ENCODE measurements at places on chromosomes 7 and 10.

GRCh38 chr7:75889826-75890225 is 11.0 kb downstream of the RHBDD2 start:
- DNase-seq, result no peak

GRCh38 chr7:94303118-94303517 is 91.6 kb upstream of the COL1A2 start:
- DNase-seq, result no peak

GRCh38 chr10:129870474-129870757 is 93.7 kb downstream of the EBF3 start:
- no peak for DNase-seq

DNA sequence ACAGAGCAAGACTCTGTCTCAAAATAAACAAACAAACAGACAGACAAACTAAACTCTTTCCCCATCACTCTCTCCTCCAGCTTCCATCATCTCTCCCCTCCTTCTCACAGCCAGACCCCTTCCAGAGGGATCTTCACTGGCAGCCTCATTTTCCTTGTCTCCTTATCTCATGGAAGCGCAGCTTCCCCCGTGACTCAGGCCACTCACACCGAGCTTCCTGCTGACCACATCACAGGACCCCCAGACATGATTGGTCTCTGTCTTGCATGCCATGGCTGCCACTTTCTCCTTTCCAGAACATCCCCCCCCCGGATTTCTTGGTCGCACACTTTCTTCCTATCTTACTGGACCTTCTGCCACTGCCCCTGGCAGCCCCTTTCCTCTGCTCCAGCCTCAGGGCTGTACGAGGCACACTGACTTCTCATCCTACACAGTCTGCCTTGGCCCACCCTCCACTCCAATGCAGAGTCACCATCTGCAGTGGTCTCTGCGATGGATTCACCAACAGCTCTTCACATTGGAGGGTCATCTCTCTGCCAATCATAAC is 4.9 kb upstream of the INSIG1 start:
- DNase-seq, result no peak

DNA sequence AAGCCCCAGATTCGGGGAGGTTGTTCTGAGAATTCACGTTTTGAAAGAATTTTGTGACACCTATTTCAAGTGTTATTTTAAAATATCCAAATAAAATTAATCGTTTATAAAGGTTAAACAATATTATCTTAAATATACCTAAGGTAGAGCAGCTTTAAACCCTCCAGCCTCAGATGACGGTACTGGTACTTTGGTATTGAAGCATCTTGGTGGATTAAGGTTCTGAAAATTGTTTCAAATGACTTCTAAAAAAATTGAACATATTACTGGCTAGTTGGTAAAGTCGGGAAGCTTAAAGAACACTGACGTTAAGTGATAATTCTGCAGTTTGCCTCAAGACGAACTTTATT is 392 bp upstream of the HUS1 start:
- DNase-seq, result no peak

- DNase-seq, result no peak
These were observed 965 bp downstream of the ZCCHC24 start for GRCh38 chr10:79444199-79445119.

DNA sequence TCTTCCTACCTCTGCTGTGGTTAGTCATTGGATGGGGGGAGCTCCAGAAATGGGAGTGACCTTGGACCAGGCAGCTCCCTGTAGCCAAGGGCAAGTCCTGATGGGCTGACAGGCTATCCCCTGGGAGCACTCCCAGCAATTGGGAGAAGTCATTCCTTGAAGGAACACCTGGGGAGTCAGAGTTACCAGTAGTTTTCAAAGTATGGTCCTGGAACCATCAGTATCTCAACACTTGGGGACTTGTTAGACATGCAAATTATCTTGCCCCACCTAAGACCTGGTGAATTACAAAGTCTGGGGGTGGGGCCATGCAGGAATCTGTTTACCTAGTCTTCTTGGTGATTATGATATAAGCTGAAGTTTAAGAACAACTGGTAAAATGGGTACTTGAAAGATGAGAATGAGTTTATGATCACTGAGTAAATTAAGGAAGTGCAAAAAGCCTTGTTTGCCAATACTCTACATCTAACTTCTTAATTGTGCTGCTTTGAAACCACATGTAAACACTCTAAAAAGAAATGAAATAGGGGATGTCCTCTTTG is 287.3 kb upstream of the LRRN3 start:
- DNase-seq, result no peak

DNA sequence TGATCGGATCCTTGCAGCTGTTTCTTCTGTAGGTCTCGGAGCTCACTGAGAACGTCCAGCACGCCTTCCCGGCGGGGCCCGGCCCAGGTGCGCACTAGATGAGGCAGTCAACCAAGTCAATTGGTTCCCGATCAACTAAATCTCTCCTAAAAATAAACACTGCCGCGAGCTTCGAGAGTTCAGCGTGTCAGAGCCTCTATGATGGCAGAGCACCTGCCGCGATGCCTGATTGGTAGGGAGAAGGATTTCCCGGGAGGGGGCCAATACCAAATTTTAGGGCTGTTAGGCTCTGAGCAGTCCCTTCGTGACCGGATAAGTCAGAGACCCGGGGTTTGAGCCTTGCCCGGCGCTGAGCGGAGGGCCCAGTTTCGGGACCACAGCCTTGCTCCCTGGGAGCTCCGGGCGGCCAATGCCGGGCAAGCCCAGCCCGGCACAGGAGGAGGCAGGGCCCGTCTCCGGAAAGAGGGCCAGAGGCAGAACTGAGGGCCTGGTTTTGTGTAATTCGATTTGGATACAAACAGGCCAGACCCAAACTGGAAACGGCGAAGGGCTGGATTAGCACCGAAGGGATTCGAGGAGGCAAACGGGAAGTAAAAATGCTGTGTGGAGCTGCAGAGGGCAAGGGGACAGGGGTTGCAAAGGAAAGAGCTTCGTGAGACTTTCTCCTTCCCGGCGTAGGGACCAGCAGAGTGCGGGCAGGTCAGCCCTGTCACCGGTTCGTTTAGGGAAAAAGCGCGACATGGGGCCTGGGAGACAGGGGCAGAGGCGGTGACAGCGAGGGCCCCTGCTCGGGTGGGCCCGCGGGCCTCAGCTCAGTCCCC is 569 bp downstream of the SLC26A5 start:
- DNase-seq, result no peak

- DNase-seq, result no peak
These were observed 80.7 kb upstream of the CHST15 start for GRCh38 chr10:124174071-124174566.

DNA sequence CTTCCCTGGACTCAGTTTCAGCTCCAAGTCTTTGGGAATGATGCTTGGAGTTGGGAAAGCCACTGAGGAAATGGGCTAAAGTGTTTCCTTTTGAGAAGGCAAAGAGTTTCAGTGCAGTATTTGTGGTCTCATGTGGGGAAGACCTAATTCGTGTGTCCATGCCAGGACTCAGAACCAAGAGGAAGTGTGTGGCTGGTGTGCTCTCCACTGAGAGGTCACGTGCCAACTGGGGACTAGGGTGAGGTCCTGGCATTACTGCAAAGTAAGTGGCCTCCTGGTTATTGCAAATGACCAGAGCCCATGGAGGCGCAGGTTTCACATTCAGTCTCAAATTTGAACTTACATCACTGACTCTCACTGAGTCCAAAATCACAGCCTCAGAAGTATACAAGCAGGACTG is 48.6 kb upstream of the ITPRID1 start:
- no peak for DNase-seq

- DNase-seq, result no peak
These were observed at the start of gene ARHGAP22 for GRCh38 chr10:48604991-48605508. Gene ARHGAP22 (minus strand): TSS chr10:48605073. CDS start chr10:48604796, 277 bp downstream.

- DNase-seq, result no peak
These were observed 177.9 kb downstream of the TNS3 start for GRCh38 chr7:47404010-47404409.

DNA sequence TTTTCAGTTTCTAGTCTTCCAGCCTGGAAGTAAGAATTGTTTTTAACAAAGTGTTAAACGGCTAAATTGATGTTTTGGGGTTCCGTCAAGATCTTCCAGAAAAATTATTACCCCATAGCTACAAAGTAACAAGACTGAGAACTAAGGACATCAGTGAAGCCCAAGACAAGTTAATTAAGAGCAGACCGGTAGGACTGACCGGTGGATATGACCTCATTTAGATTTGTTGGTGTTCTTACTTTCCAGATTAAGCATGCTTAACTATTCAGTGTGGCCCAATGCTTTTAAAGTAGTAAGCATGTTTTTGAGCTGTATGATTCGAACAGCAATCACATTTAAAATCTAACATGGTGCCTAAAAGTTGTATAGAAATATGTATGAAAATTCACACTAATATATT is 73.1 kb upstream of the RPA3 start:
- no peak for DNase-seq

DNA sequence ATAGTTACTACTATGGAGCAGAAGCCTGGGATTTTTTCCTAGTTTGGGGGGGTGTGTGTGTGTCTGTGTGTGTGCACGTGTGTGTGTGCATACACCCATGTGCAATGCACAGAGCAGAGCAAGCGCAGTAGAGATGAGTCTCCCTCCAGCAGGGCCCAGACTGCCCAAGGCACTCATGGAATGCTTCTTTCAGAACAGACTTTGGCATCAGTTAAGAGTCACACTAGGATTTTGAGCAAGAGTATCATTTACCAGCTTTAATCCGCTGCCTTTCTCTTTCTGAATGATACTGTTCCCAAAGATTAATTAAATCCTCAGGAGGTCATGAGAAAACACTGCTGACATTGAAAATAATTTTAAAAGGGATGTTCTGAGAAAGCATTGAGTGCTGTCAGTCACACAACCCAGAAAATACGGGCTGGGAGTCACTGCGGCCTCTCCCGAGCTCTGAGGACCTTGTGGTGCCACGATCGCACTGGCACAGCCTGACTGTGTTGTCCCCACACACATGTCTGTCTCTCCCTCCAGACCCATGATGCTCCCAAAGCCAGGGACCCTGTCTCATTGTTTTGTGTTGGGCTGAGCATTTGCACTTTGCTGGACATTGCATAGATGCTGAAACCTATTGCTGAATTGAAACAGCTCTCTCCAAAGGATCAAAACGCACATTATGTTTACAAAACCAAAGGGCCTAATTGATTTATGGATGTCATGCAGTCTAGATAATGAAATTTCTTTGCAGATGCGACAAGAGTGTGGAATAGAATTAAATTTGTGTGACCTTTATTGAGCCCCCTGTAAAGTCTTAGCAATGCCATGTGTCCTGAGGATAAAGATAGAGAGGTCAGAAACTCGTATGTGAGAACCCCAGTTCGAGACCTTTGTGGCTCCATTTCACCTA is 54.7 kb upstream of the FIGNL1 start:
- no peak for DNase-seq

- DNase-seq, result no peak
These were observed 70.8 kb downstream of the CHN2 start for GRCh38 chr7:29265208-29265923.

DNA sequence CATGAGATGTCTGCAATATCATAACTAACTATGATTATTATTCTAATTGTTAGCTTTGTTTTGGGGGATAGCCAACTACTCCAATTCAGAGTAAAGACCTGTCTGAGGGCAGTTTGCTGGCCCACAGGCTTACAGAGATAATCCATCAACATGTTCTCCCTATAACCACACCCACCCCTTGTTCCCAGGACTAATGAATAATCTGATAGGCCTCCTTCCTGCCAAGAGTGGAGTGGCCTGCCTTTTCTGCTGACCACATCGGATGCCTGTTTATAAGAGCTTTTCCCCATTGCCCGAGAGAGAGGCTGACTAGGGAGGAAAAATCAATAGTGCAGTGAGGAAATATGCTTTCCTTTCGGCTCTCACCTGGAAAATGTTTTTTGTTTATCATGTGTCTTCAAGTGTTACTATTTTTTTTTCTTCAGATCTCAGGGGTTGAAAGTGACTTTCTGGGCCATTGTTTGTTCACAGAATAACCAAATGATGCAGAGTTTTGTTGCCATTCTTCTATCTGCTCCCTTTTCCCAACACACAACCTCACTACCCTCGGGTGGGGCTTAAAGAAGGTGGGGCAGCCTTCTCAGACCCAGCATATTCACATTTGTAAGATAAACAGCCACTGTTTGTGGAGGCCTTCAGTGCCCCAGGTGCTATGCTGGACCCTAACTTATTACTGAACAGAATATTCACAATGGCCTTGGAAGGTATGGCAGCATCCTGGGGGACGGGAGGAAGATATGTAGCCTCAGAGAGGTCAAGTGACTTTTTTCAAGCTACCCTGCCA is 38.4 kb downstream of the PLPP4 start:
- DNase-seq, result no peak

DNA sequence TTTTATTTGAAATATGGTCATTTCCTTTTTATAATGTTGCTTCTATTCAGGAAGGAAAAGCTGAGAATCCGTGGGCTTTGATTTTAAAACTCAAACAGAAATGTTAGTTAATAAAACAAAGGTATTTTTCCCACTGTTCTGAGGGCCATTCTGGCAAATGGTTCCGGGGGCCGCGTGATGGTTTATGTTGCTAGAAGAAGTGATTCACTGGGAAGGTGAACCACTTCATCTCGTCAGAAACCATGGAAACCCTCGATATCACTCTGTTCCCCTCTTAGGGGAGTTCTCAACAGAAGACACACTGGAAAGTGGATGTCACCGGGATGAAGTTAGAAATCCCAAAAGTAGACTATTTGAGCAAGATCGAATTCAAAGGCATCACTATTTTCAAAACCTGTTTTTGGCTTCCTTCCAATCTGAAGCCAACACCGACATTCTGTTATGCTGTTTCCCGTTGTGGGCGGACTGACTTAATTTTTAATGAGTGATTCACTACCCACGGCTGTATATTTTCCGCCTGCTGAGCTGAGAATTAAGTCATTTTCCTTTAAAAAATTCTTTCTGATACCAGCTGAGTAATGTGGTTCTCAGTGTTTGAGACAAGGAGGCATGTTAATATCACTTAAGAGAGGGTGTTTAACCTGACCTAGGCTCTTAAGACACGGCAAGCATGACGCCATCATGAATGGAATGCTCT is 84.1 kb downstream of the PTPRE start:
- DNase-seq, result peak; percentile 70

GRCh38 chr7:17159500-17160037 is 138.9 kb upstream of the AHR start:
- no peak for DNase-seq

DNA sequence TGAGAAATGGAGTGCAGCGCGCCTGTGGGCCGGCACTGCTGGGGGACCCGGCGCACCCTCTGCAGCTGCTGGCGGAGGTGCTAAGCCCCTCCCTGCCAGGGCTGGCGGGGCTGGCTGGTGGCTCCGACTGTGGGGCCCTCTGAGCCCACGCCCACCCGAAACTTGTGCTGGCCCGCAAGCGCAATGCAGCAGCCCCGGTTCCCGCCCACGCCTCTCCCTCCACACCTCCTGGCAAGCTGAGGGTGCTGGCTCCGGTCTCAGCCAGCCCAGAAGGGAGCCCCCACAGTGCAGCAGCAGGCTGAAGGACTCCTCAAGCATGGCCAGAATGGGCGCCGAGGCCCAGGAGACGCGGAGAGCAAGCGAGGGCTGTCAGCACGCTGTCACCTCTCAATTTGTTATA is 1063.0 kb upstream of the AUTS2 start:
- DNase-seq, result no peak

GRCh38 chr7:921581-922333 is 32.7 kb downstream of the ADAP1 start:
- DNase-seq, result no peak

DNA sequence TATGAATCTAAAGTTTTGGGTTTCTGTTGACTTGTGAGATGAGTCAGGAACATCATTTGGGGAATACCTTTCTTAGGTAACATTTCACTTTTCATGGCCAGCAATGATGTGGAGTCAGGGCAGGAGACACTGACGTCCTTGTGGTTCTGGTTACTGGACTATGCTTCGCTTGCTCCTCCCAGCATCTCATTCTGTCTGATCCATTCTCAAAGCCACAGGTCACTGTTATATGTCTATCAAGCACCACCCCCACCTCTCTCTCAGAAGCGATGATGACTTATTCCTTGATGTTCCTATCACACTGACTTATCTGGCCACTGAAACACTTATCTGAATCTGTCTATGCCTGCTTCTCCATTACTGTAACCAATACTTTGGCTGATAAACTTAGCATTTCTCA is 51.6 kb downstream of the TES start:
- no peak for DNase-seq

Measured in fibroblast of skin of left biceps (primary cell).